ENCODE measurements at places on chromosomes 7 and 10. TPM values are rescaled to one million over a fixed set of nuclear protein-coding genes. Genes with fewer than 3 reads are reported as not detected.
A peak's percentile ranks its signal among the peaks of the same experiment; 100 is the strongest.

The ZP3 gene
- total RNA-seq = 0.80 TPM

DNA sequence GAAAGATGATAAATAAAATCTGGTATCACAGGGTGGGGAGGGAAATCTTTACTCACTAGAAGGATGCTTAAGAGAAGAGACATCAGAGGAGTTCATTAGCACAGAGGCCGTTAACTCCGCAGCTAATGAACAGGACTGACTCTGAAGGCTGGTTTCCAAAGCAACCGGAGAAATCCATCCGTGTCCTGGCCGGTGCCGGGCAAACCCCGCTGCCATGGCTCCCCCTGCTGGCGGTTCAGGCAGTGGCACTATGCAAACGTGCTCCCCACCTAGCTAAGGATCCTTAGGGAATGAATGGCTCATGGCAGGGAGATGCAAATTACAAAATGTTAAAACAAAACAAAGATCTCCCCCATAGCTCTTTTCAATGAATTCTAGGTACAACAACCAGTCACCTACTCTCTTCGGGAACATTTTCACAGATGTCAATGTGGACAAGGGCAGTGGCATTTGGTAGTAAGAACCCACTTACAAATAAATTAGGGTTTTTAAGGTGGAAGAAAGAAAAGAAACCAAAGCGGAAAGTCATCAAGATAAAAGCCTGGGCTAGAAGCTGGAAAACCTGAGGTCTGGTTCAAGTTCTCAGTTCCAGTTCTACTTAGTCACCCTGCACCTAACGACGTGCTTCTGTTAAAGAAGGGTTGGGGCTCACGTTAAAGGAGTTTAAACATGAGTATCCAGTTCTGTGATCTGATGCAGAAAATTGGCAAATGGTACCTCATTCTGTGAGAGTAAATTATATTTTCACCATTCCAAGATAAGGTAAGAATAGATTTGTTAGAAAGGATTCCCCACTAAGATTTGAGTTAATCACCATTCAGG is 138.2 kb downstream of the SVIL start:
- H3K36me3 ChIP-seq = peaks cover 1% of the 10 kb centered on the region
- no peak overlapping the region for H3K4me3 ChIP-seq
- H3K27ac ChIP-seq = no peak overlapping the region
- DNase-seq = peak; percentile 79

The TAS2R60 gene
- total RNA-seq = 0.65 TPM

The FAM180A gene
- not detected for total RNA-seq

Data from activated naive CD8-positive, alpha-beta T cell treated with anti-CD3 and anti-CD28 coated beads, Interleukin-2, amount 10 ng/mL, durations not matched to agents 7 days and 5 days (primary cell).